ENCODE measurements at places on chromosomes 2 and 18. TPM values are rescaled to one million over a fixed set of nuclear protein-coding genes. Genes with fewer than 3 reads are reported as not detected.

IL37 gene
- not detected for total RNA-seq

NFATC1 gene
- 1.7 TPM for total RNA-seq

SCN2A gene
- 0.14 TPM for total RNA-seq

CFAP65 gene
- total RNA-seq: not detected

SERPINB10 gene
- total RNA-seq: not detected

DCDC2C gene
- not detected for total RNA-seq

IL36B gene
- not detected for total RNA-seq

OXER1 gene
- not detected for total RNA-seq

ZNF396 gene
- total RNA-seq: 2.7 TPM

GRCh38 chr2:134238371-134238770 is 15.5 kb upstream of the MGAT5 start:
- DNase-seq: no peak

GRCh38 chr2:174605687-174606086 is 8.1 kb upstream of the WIPF1 start:
- no peak for DNase-seq

- peak; percentile 15 for DNase-seq
These were observed 49.2 kb downstream of the PIKFYVE start for GRCh38 chr2:208315081-208315788.

- no peak for DNase-seq
These were observed 184.7 kb downstream of the MYCN start for GRCh38 chr2:16124881-16125613.

DNA sequence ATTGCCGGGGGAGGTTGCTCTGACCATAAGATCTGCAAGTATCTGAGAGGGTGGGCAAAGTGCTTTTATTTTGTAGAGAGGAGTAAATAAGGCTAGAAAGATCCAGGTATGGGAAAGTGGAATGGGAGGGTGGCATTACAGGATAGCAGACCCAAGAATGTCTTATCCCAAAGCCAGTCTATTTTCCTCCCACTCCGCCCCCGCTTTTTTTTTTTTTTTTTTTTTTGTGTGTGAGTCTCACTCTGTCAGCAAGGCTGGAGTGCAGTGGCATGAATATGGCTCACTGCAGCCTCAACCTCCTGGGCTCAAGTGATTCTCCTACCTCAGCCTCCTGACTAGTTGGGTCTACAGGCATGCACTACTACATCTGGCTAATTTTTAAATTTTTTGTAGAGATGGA is 31.5 kb downstream of the ARID5A start:
- no peak for DNase-seq

DNA sequence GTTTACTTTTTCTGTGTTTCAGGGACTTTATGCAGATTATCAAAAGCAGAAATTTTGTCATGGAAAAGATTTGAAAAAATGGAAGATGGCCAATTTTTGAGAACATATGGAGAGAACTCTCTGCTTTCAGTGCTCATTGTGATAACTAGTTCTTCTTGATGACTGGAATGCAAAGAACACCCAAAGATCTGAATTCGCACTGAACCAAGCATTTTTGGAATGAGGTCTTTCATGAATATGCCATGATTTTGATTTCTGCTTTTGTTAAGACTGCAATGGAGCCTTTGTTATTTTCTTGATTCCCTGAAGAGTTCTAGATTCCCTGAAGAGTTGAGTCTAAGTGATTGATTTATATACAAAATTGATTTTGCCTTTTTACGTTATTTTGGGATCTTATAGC is 124.1 kb downstream of the FMNL2 start:
- no peak for DNase-seq

- DNase-seq: no peak
These were observed 26.2 kb upstream of the EVA1A start for GRCh38 chr2:75586971-75587370.

- DNase-seq: no peak
These were observed 91.5 kb downstream of the DYM start for GRCh38 chr18:49368876-49369440.

GRCh38 chr2:11553661-11554398 is 20.0 kb downstream of the GREB1 start:
- no peak for DNase-seq

GRCh38 chr2:147925886-147926285 is 81.1 kb downstream of the ACVR2A start:
- no peak for DNase-seq

DNA sequence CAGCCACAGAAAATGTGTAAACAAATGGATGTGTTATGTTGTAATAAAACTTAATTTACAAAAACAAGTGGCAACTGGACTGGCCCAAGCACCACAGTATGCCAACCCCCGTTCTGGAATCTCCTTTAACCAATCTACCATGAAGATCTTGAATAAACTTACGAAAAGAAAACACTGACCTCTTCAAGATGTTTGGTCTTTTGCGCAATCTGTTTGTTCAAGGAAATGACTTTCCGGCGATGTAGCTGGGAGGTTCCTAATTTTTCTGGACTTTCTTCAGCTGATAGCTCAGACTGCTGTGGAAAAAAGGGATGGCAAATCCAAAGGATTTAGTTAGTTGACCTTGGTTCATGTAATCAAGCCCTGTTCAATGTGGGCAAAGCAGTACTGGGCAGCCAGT is 55.7 kb downstream of the CCDC93 start:
- DNase-seq: peak; percentile 79

DNA sequence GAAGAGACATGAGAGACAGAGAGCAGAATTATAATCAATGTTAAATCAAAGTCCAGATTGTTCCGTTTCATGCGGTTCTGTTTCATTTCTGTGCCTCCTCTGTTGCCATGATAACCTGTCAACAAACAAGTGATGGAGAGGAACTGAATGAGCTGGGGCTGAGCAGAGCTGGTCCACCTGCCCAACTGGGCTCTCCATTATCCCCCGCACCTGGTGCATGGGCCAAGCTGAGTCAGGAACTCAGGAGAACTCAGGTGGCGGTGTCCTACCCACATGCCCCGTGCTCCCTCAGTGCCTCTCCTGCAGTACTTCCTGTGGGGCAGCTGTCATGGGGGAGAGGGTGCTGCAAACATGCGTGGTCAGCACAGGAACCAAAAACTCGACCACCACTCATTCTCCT is 178.8 kb downstream of the TTC32 start:
- no peak for DNase-seq

DNA sequence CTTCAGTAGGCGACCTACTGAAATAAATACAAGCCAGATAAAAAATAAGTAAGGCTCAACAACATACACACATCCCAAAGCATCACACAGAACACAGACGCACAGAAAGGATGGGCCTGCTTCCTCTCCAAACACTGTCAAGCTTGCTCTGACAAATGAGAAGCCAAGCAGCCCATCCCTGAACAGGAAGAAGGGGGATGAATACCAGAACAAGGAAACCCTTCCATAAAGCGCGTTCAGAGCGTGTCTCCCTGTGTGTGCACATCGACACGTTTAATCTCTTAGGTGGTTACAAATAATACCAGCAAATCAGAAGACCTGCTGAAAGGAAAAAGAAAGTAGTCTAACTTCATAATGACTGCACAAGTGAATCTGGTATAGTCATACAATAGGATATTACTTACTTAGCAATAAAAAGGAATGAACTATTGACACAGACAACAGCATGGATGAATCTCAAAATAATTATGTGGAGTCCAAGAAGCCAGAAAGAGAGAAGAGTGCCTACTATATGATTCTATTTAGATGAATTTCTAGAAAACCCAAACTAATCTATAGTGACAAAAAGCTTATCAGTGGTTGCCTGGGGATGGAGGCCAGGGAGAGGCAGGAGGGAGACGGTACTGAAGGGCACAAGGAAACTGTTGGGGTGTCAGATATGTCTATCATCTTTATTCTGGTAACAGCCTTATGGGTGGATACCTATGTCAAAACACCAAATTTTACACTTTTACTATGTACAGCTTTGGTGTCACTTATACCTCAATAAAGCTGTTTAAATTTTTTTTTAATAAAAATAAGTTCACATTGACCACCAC is 26.8 kb downstream of the MBOAT2 start:
- no peak for DNase-seq

- no peak for DNase-seq
These were observed 23.2 kb upstream of the NPC1 start for GRCh38 chr18:23609390-23610023.

All from Caki2 (cell line).